ENCODE measurements at places on chromosomes 3 and 15.

- DNase-seq = no peak
Measured at GRCh38 chr15:39078026-39078425, 502.9 kb upstream of the THBS1 start.

DNA sequence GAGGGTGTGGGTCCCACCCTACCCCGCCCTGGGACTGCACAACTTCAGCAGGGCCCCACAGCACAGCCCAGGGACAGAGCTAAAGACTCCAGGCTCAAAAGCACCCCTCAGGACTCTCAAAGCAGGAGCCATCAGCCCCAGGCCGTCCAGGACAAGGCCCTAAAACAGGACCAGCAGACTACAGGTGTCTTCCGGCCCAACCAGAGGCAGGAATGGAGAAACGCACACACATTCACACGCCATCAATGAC lies 26.1 kb downstream of the ATRIP start:
- no peak for DNase-seq

DNA sequence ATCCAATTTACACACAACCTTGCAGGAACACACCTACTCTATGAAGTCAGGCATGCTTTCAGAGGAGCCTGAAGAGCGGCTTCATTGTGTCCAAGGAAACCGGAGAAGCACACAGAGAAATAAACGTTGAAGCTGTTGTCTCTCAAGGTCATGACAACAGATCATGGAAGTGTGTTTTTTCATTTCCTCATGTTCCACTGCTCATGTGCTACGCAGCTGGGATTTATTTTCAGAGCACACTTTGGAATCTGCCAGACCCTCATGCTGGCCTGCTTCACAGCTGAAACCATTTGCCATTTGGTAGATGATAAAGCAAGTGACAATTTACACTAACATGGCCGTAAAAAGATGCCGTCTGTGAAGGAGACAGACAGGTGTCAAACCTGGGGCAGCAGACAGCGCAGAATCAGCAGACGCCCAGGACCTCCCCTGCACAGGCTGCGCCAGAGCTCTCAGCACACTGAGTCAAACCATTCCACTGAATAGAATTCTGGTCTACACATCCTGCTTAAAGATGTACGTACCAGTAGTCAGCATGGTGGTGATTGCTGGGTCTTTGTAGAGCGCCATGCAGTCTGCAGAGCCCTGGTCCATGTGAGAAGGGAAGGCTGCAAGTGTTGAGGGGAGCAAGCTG lies 99.3 kb downstream of the ARNT2 start:
- no peak for DNase-seq

- DNase-seq = no peak
Measured at GRCh38 chr15:84899750-84900149, 15.3 kb downstream of the SLC28A1 start.

DNA sequence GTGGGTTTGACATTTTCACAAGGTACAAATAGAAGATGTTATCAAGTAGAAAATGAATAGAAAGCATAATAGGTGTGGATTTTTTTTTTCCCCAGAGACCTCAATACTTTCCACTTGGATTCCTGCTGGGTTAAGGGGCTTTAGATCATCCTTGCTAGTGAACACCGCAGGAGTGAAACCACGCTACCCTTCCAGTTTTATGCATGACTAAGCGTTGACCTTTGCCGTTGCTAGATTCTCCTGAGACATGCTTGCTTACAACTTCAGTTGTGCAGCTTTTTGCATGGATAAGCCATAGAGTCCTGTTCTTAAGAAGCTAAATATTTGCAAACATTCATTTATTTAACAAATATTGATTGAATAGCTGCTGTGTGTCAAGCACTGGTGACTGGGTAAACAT lies 299.7 kb upstream of the LMCD1 start:
- DNase-seq = no peak

DNA sequence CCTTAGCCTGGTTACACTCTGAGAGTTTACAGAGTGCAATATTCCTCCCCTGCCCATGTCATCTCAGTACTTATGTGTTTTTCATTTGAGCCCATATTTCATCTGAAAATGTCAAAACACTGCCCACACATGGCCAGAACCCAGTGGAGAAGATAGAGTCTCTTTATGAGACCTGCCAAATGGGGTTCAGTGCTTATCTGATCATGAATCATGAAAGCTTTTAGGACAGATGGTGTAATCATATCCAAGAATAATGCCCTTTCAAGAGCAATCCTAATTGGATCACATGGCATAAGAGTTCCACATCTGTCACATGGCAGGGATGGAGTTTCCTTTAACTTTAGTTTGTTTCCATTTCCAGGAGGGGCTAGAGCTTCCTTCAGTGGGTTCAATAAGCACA lies 77.2 kb upstream of the AGBL1 start:
- DNase-seq = no peak

GRCh38 chr3:117350371-117350770 lies 640.8 kb downstream of the TUSC7 start:
- DNase-seq = no peak

- no peak for DNase-seq
Measured at GRCh38 chr3:156413293-156413892, 141.5 kb downstream of the SSR3 start.

DNA sequence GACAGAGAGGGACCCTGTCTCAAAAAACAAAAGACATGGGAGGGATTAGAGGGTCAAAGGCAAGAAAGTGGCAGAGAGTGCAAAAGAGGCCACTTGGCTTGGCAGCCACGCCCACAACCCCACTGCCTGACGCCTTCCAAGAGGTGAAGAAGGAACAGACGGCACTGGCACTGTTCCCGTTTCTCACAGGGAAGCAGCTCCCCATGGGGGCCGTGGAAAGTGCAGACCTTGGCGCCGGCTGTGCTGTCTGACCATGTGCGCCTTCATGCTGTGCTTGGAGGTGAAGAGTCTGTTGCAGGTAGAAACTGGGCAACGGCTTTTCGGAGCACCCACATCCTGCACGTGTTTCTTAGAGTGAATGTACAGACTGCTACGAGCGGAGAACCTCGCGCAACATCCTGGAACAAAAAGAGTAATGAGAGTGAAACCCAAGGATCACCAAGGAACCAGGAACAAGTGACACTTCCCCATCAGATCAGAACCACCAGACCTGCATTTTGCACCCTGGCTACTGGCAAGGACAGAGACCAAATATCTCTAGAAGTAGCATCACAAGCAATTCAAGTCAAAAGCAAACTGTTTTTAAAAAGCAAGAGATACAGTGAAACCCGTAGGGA lies 9.7 kb downstream of the ZXDC start:
- DNase-seq = no peak

Data from NCI-H1105 (cell line).